Ovary (tissue), 10 donors: ENCODE measurements at places on chromosomes 11 and 22. TPM values are rescaled to one million over a fixed set of nuclear protein-coding genes. Genes with fewer than 3 reads are reported as not detected.

DNA sequence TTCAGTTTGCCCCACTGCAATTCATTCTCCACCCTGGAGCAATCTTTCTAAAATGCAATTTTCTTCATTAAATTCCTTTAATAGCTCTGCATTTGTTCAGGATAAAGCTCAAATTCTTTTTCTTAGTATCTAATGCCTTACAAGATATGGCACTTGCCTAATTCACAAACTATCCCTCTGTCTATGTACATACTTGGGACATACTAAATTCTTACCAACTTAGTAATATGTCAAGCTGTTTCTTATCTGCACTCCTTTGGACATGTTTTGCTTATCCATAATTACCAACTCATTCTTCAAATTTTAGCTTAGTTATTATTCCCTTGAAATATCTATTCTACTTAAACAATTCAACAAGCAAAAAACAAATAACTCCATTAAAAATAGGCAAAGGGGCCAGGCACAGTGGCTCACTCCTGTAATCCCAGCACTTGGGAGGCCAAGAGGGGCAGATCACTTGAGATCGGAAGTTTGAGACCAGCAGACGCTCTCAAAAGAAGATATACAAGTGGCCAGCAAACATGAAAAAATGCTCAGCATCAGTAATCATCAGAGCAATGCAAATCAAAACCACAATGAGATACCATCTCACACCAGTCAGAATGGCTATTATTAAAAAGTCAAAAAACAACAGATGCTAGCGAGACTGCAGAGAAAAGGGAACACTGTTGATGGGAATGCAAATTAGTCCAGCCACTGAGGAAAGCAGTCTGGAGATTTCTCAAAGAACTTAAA lies 96.9 kb downstream of the FAM76B start:
- no peak for DNase-seq

The TEAD1 gene
- 20.0 TPM for polyA plus RNA-seq

The ZNF70 gene
- polyA plus RNA-seq, result 6.4 TPM

GRCh38 chr22:30890686-30891442 lies 77.7 kb downstream of the MORC2 start:
- peak; percentile 41 for DNase-seq

DNA sequence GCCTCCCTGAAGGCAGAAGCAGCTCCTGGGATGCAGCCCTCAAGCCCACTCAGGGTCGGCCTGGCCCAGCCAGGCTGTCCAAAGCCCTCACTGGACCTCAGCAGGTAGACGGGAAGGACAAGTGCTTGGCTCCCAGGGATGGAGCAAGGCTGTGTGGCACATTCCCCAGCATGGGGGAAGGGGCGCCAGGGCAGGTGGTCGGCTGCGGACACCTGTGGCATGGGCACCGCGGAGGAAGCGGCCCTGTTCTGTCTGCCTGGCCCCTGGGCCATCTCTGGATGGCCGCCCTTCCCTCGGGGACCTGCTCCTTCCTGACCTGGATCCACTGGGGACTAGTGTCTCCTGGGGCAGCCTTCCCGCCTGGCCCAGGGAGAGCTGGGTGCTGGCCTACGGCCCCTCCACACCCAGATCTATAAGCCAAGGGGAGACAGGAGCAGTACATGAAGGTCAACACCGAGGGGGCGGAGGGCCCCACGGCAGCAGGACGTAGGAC lies 26.0 kb downstream of the CHID1 start:
- no peak for DNase-seq

- DNase-seq, result no peak
These were observed 223.8 kb downstream of the BLID start for GRCh38 chr11:121892131-121892681.

The UCP2 gene
- polyA plus RNA-seq, result 4.9 TPM

- no peak for DNase-seq
These were observed 2.9 kb downstream of the RPS3 start for GRCh38 chr11:75402002-75402773.

The RAB36 gene
- polyA plus RNA-seq, result 4.0 TPM

GRCh38 chr22:38860283-38861169 lies 11.5 kb downstream of the CBX6 start:
- DNase-seq, result no peak

- DNase-seq, result no peak
These were observed 734.5 kb downstream of the METTL15 start for GRCh38 chr11:28842716-28843115.

GRCh38 chr22:39501644-39502108 lies 414 bp upstream of the MIEF1 start:
- no peak for DNase-seq

DNA sequence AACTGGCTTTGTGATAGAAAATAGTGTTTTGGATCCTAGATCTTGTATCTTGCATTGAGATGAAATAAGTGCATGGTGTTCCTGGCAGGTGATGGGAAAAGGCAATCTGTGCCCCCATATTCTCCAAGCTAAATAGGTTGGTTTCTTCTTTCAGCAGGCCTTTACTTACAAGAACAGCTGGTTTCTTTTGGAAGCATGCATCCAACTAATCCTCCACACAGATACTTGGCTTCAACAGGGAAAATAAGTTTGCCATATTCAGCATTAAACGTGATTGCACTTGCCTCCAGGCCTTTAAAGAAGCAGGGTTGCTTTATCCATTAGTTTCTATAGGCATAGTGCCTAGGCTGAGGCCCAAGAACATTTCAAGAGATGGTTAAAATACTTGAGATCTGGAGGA lies 59.9 kb downstream of the APIP start:
- DNase-seq, result no peak

GRCh38 chr11:117789241-117789640 lies 7.8 kb downstream of the DSCAML1 start:
- no peak for DNase-seq

The NCAM1 gene
- polyA plus RNA-seq, result 106 TPM

The MPPED2 gene
- 0.54 TPM for polyA plus RNA-seq

DNA sequence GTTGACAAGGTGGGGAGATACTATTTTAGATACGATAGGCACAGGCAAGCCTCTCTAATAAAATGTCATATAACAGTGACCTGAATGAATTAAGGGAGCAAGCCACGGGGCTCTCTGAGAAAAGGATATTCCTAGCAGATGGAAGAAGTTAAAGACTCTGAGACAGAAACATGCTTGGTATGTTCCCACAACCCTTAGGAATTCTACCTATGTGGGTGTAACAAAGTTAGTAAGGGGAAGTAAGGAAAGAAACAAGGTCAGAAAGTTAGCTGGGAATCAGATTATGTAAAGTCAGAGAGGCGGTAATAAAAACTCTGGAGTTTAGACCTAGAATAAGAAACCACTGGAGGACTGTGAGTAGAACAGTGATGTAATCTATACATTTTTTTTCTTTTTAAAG lies 59.7 kb upstream of the GDPD4 start:
- no peak for DNase-seq

DNA sequence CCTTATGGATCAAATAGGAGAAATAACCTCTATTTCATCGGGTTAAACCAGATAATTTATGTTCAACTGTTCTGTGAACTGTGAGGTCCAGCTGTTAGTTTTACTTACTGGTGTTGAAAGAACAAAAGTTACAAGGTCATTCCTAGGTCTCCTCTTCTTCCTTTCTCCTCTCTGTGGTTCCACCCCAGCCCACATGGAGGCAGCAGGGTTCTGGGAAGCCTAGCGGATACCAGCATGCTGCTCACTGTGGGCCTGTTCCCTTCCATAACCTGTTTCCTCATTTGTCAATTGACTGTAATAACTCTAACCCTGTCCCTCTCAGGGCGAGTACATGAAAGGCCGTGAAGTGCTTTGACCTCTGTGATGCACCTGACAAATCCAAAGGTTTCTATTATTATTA lies 27.8 kb downstream of the RELT start:
- DNase-seq, result peak; percentile 64

DNA sequence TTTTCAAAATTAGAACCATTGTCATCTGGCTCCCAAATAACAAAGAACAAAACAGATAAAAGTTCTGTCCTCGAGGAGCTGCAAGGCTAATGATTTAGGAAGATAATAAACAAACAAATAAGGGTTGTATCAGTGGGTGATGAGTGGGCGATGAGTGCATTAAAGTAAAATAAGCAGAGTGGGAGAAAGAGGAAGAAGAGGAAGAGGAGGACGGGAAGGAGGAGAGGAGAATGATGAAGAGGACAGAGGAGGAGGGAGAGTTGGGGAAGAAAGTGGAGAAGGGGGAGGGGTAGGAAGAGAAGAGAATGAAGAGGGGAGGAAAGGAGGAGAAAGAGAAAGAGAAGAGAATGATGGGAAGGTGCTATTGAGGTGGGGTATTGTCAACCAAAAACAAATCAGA lies 33.4 kb upstream of the ISX start:
- no peak for DNase-seq

DNA sequence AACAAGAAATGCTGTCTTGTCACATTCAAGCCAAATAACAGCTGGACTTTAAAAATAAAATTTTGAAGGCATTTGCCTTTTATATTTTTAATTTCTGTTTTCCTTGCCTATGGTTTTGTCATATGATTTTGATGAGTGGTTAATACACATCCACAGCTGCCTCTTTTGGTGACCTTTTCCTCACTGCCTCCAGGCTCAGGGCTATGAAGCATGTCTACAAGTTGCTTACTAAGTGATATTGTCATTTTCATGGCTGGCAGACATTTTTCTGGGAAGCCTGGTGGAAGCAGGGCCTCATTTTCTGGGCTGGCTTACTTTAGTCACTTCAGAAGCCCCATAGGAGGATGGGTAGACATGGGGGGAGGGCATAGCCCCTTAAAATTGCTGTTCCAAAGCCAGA lies 344.9 kb downstream of the SOX6 start:
- DNase-seq, result no peak

GRCh38 chr22:25420925-25421904 lies 143.3 kb upstream of the GRK3 start:
- no peak for DNase-seq

DNA sequence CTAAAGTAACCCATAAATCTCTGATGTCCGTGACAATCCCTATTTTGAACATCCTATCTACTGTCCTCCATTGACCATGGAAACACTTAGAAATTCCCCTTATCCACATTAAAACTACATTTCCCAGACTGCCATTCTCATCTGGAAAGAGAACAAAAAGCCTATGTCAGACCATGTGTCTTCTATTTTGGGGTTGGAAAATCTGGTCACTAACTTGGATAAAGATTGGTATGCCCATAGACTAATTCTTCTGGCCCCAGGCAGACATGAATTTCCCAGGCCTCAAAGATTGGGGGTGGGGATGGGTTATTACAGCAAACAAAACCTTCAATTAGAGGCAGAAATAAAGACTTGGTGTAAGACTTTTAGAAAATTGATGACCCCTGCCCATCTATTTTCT lies 30.9 kb upstream of the CREB3L1 start:
- DNase-seq, result no peak

DNA sequence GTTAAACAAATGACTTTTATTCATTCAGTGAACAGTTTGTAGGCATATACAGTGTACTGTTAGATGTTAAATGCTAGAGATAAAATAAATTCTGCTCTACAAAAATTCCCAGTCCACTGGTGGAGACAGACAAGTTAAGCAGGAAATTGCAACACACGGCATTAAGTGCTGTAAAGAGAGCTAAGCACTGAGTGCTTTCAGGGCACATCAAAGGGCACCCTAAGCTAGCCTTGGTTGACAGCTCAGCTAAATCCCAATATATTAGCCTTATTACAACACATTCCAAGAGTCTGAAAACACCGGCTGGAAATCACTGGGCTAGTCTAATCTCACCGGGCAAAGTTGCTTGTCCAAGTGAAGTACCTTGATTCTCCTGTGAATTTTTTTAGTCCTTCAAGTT lies 55.1 kb downstream of the NOX4 start:
- no peak for DNase-seq

DNA sequence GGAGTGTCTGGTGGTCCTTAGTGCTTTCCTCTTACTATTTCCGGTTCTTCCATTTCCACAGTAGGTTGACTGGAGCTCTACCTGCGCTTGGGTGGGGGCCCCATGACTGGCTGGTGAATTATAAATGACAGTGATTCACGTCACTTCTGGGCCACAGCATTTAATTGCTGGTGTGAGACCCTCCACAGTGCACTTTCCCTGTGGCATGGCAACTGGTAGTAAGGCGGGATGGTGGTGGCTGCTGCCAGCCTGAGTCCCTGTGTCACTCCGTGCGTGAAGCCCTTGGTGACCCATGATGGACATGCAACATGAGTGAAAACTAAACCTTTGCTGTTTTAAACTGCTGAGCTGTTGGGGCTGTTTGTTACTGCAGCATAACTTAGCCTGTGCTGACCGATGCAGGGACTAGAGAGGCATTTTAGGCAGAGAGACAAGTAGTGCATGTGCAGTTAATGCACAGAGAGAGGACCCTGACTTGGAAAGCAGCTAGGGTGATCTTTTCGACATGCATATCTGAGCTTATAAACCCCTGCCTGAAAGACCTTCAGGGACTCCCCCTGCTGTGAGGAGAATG lies 3.1 kb downstream of the PRDM11 start:
- DNase-seq, result no peak

The NRIP3 gene
- 0.24 TPM for polyA plus RNA-seq

The TSKU gene
- polyA plus RNA-seq, result 19.3 TPM

- no peak for DNase-seq
These were observed 2.1 kb downstream of the CCDC73 start for GRCh38 chr11:32792111-32792947.

DNA sequence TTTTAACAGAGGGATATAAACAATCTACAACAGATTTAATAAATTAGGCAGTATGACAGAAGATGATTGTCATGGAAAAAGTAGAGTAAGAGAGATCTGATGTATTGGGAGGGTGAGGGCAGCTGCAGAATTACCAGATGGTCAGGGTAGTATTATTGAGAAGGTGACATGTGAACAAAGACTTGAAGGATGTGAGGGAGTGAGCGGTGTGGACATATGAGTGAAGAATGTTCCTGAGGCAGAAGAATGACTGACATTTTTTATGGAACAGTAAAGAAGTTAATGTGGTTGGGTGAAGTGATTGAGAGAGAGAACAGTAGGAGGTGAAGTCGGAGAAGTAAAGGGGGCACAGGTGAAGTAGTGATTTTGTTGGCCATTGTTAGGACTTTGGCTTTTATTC lies 42.4 kb upstream of the HIPK3 start:
- no peak for DNase-seq

DNA sequence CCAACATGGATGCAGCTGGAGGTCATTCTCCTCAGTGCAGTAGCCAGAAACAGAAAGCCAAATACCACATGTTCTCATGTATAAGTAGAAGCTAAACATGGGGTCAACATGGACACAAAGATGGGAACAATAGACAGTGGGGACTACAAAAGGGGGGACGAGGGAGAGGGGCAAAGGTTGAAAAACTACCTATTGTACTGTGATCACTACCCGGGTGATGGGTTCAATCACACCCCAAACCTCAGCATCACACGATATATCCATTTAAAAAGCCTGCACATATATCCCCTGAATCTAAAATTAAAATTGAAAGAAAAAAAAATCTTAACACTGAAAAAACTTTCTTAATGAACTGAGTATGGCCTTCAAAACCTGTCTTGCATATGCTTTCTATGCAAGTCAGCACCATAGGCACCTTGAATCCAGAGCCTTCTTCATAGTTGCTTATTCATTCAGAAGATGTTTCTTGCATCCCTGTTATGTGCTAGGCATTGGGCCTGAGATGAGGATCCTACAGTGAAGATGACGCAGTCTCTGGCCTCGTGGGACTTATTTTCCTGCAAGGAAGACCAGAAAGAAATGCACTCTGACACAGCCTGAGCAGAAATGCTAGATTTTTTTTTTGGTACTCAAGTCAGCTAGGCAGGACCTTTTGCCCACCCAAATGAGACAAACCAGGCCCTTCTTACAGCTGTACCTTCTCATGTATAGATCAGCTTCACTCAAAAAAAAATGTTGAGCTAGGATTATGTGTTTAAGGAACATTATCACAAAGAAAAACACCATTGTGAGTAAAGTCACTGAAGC lies 21.0 kb downstream of the NNMT start:
- peak; percentile 51 for DNase-seq

GRCh38 chr11:98183034-98183433 lies 837.7 kb upstream of the CNTN5 start:
- no peak for DNase-seq

The FXYD6 gene
- polyA plus RNA-seq, result 256 TPM
